ENCODE measurements at places on chromosomes 7 and 10.
A peak's percentile ranks its signal among the peaks of the same experiment; 100 is the strongest.

DNA sequence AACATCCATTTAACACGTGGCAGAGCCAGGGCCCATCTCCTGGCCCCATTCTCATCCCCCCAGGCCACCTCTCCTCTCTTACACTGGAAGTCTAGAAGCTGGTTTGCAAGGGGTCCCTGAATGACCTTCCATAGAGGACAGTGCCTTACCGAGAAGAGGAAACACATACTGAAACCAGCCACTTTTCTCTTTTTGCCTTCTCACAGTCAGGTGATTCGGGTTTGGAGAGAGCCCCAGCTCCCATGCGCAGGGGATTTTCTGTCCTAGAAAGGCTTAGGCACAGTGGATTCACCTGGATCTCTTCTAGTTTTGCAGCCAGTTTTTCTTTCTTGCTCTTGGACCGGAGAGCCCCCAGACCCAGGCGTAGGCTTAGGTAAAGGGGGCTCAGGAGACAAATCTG is 334.1 kb upstream of the C7orf33 start:
- DNase-seq = no peak

DNA sequence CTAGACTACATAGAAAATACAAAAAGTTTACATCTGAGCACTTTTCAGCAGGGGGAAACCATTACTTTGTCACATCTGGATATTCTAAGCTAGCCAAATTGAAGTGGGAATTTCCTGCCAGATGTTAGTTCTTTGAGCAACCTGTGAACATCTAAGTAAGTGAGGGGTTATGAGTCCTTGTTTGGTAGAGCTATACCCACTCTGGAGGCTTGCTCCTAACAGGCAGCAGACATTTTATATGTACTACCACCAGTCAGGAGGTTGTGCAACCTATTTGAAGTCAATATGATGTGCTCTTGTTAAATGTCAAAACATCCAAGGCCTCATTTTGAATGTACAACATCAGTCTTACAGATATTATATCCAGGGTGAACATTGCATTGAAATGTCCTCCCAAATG is 143.3 kb upstream of the KAT6B start:
- no peak for DNase-seq

GRCh38 chr7:20895563-20895962 is 108.9 kb upstream of the SP8 start:
- DNase-seq = no peak

DNA sequence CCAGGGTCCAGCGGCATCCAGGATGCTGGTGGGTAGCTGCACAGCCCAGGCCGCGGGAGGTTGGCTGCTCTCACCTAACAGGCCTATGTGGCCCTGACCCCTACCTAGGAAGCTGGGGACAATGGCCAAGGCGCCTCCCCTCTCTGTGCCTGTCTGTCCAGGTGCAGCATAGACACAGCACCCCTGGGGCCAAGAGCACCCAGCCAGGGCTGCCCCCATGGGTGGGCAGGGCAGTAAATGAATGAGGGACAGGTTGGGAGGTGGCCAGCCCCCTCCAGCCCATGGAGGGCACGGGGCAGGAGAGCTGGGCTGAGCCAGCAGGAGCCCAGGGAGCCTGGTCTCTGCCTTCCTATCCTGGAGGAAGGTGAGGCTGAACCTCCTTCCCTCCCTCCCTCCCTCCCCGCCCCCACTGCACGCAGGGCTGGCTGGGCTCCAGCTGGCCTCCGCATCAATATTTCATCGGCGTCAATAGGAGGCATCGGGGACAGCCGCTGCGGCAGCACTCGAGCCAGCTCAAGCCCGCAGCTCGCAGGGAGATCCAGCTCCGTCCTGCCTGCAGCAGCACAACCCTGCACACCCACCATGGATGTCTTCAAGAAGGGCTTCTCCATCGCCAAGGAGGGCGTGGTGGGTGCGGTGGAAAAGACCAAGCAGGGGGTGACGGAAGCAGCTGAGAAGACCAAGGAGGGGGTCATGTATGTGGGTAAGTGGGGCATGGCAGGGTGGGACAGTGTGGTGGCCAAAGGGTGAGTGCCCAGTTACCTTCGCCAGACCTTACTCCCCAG is at the start of gene SNCG:
TSS of gene SNCG (plus strand) at position 484 of the 785 bp plus-strand sequence. CDS start at position 583, 99 bp downstream.
- DNase-seq = no peak

GRCh38 chr10:72736828-72737220 is 44.9 kb downstream of the MCU start:
- no peak for DNase-seq

DNA sequence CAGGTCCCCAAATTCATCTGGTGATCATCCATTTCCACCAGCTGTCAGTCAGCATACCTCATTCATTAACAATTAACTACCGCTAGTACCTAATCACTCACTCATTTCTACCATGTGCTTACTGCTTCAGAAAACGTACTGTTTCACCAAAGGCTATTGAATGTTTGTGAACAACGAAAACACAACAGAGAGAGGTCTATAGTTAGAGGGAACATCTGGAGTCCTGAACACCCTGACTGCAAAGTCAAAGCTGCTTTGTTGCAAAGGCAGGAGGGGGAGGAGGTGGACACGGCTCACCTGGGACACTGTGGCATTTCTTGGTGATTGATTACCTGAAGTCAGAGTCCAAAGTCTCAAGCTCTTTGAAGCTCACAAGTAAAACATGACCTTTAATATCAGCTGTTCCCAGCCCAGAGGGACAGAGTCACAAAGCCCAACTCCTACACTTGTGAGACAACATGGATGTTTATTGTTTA is 342.3 kb upstream of the ADARB2 start:
- DNase-seq = no peak

DNA sequence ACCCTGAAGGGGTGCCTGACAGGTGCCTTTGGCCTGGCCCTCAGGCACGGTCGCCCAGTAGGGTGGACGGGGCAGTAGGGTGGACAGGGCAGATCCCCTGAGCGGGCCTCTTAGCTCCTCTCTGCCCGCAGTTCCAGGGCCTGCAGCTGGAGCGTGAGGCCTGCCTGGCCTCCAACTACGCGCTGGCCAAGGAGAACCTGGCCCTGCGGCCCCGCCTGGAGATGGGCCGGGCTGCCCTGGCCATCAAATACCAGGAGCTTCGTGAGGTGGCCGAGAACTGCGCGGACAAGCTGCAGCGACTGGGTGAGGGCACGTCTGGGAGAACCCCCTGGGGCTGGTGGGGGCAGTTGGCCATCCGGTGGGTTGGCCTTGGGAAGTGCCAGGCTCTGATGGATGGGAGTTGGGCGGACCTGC is 1.7 kb downstream of the VPS37D start:
- DNase-seq = no peak

DNA sequence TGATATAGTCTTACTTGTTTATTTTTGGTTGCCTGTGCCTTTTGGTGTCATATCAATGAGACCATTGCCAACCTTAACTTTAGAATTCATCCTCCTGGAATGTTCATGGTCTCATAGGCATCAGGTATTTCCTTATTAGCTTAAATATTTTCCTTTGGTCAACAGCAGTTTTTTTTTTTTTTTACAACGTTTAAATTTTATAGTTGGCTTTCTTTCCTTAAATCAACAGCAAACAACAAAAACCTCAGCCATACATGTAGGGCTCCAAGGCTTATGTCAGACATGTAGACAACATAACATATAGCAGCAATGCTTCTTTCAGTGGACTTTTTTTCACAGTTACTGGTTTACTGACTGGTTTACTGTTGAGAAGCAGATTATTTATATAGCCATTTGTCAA is 22.7 kb downstream of the ENTPD7 start:
- DNase-seq = no peak

- no peak for DNase-seq
These were observed 160.2 kb downstream of the ETV1 start for GRCh38 chr7:13829231-13829630.

GRCh38 chr7:22425361-22425760 is 68.4 kb upstream of the RAPGEF5 start:
- no peak for DNase-seq

DNA sequence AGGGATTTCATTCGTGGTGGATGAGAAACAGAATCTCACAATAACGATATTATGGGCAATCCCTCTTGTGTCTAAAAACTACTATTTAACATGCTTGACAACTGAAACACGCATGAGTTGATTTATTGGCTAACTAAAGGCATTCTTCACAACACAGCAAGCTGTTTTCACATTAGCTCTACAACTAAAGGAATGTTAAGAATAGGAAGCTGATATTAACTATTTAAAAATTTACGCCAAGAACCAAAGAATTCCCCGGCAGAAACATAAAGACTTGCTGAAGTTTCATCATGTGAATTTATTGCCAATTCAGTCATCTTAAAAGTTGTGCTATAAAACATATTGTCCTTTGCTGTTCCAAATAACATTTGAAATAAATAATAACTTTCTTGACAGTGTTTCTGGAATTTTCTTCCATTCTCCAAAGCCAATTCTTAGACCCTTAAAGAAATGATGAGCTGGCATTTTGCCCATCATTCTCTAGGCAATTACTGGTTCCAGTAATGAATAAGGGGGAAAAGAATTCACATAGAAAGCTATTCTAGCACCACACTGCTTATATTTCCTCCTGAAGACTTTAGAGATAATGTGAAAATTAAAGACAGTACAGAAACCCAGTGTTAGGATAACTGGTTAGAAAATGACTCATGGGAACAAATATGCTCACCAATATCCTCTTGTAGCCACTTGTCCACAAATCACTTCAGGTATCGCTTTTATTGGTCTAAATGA is 233.1 kb downstream of the PARD3 start:
- no peak for DNase-seq

DNA sequence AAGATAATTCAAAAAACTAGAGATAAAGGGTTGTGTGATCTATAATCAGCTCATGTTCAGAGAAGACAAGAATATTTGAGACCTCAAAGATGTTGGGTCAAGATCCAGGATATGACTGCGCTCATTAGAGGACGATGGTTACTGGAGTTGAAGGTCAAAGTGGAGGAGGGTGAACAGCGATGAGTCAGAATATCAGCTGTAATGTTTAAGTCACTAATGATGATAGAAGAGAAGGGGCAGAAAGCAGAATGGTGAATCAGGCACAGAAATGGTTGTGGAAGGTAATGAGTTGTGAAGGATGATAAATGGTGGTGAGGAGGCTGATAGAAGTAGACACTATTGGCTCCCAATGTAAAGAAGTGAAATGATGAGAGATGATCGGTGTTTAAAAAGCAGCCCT is 540.3 kb downstream of the INHBA start:
- DNase-seq = no peak

GRCh38 chr7:82729172-82730030 is 285.8 kb upstream of the CACNA2D1 start:
- DNase-seq = peak; percentile 7

DNA sequence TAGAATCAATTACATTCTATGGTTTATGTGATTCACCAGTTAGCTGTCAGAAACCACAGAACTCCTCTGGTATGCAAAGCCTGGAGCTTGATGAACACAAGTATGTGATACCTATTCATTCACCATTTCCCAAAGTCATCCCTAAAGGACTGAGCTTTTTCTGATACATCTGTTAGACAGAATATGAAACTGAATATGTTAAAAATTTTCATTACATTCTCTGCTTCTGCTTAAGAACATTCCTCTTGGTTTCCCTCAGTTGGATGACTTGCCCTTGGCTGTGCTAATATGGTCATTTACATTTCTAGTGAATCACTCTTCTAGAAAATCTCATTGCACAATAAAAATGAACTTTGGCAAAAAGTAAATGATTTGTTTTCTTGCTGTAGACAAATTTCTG is 10.8 kb upstream of the PON1 start:
- DNase-seq = peak; percentile 14

- DNase-seq = no peak
These were observed 204.1 kb downstream of the ZNF365 start for GRCh38 chr10:62578301-62578700.

- DNase-seq = no peak
These were observed 25.1 kb downstream of the PRKAG2 start for GRCh38 chr7:151851782-151852181.

DNA sequence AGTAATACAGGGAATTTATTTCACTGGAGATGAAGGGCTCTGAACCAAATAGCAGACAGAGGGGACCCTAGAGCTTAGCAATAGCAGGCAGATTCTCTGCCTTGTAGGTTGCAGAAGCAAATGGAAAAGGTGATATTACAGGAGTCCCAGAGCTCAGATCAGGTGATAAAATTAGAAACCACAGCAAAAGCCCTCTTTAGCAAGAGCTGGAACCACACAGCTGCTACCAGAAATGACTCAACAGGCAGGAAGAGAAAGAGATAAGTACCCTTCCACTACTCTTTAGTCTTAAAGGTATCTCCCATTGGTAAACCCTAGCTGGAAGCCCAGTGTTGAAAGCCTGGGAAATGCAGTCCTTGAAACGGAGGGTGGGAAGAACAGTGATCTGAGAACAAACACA is 535.6 kb upstream of the GHITM start:
- DNase-seq = no peak

DNA sequence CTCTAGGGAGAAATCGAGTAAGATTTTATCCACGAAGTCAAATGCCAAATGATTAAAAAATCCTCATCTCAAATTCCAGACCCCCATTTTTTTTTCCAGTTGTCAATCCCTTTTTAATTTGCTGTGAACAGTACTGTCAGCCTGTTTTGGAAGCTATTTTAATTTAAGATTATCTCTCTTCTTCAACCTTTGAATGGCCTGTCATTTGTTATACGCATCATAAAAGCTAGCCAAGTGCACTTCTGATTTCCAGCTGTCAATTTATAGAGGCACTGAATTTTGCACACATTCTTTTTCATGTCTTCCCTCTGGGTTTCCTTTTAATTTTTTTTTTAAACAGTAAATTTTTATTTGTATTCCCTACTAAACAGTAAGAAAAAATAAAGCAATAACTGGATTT is 336.4 kb upstream of the HGF start:
- DNase-seq = no peak

GRCh38 chr7:83053965-83054364 is 108.7 kb downstream of the PCLO start:
- no peak for DNase-seq

DNA sequence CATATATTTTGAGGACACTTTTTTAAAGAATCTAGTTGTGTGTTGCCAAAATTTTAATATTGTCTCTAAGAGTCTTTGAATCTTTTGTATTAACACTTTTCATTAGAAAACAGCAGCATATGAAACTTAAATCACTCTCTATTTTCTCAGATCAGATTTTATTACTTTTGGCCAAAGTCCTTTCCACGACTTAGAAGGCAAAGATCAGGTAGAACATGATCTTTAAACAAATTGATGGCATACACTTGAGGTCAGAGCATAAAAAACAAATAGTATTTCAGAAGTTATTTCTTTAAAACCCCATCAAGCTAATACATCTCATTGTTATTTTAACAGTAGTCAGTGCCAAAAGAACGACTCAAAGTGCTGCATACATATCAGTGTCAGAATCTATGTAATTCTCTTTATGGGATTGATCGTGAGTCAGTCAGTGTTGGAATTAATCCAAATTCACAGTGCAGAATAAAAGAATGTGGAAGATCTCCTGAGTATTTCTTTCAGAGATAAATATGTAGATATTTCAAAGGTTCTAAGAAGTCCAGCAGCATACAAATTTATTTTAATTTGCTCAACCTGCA is 9.6 kb upstream of the AGMO start:
- no peak for DNase-seq

DNA sequence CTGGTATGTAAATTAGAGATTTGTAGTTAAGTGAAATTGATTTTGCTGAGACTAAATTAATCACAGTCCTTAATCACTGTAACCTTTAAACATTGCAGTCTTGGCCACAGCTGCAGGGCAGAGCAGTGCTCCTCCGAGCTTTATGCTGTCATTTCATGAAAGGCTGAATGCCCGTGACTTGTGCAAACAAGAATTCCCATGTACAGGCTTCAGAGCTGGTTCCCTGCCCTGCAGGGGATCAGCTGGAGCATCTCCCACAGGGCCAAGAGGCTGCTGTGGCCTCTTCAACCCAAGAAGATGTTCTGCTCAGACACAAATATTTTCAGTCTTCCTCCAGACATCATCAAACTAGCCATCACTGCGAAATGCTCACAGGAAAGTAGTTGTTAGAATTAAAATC is 419.1 kb downstream of the AUTS2 start:
- no peak for DNase-seq

GRCh38 chr7:69276011-69276729 is 322.1 kb upstream of the AUTS2 start:
- no peak for DNase-seq
